ENCODE measurements at places on chromosomes 13 and 19.
A peak's percentile ranks its signal among the peaks of the same experiment; 100 is the strongest.

GRCh38 chr19:33298146-33298911 is 4.0 kb downstream of the CEBPA start:
- H3K4me3 ChIP-seq: no peak overlapping the region
- no peak overlapping the region for H3K27ac ChIP-seq
- H3K27me3 ChIP-seq: no peaks in the 10 kb centered on the region
- DNase-seq: no peak
- H3K4me1 ChIP-seq: peaks cover 34% of the 10 kb centered on the region

- no peaks in the 10 kb centered on the region for H3K36me3 ChIP-seq
- DNase-seq: no peak
- H3K4me1 ChIP-seq: peaks cover 21% of the 10 kb centered on the region
- no peak overlapping the region for H3K4me3 ChIP-seq
Observed at GRCh38 chr13:50359041-50359367, 343.8 kb downstream of the KCNRG start.

GRCh38 chr19:3270902-3271301 is 46.4 kb downstream of the CELF5 start:
- no peak for DNase-seq
- no peaks in the 10 kb centered on the region for H3K36me3 ChIP-seq
- peaks cover 4% of the 10 kb centered on the region for H3K27me3 ChIP-seq
- H3K4me3 ChIP-seq: no peak overlapping the region
- H3K4me1 ChIP-seq: peaks cover 7% of the 10 kb centered on the region
- H3K27ac ChIP-seq: no peak overlapping the region

GRCh38 chr13:40272776-40273139 is 393.7 kb downstream of the FOXO1 start:
- no peaks in the 10 kb centered on the region for H3K36me3 ChIP-seq
- no peaks in the 10 kb centered on the region for H3K27me3 ChIP-seq
- DNase-seq: no peak
- H3K27ac ChIP-seq: peak overlapping the region; percentile 74
- H3K4me3 ChIP-seq: no peak overlapping the region

DNA sequence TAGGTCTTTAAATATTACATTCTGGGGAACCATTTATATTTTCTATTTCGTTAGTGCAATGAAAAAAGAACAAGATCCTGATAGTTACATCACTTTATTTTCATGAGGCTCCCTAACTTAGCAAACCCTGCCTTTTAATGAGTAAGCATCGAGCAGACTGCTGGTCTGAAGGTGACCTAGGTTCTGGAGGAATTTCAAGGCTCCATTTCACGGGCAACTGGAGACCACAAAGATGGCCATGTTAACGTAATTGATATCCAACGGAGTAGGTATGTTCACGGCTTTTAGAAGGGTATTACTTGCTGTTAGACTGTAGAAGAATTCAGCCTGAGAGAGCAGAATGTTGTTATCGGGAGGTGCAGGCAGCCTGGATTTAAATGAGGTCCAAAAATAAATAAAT is 1597.6 kb downstream of the EFNB2 start:
- H3K4me1 ChIP-seq: no peaks in the 10 kb centered on the region
- H3K27ac ChIP-seq: no peak overlapping the region
- no peak for DNase-seq
- H3K27me3 ChIP-seq: no peaks in the 10 kb centered on the region

GRCh38 chr13:66703597-66703996 is 526.5 kb downstream of the PCDH9 start:
- no peaks in the 10 kb centered on the region for H3K4me1 ChIP-seq
- no peaks in the 10 kb centered on the region for H3K36me3 ChIP-seq
- H3K27ac ChIP-seq: no peak overlapping the region
- no peak overlapping the region for H3K4me3 ChIP-seq
- DNase-seq: no peak
- H3K27me3 ChIP-seq: no peaks in the 10 kb centered on the region

DNA sequence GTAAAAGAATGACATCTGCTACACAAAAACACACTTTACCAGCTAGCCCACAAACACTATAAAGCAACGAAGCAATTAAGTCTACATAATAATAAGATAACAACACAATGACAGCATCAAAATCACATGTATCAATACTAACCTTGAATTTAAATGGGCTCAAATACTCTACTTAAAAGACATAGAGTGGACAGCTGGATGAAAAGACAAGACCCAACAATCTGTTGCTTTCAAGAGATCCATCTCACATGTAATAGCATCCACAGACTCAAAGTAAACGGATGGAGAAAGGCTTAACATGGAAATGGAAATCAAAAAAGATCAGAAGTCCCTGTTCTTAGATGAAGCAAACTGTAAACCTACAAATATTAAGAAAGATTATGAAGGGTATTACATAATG is 2175.9 kb downstream of the PCDH9 start:
- H3K27ac ChIP-seq: no peak overlapping the region
- DNase-seq: no peak
- H3K4me3 ChIP-seq: no peak overlapping the region
- no peaks in the 10 kb centered on the region for H3K36me3 ChIP-seq
- no peaks in the 10 kb centered on the region for H3K4me1 ChIP-seq

DNA sequence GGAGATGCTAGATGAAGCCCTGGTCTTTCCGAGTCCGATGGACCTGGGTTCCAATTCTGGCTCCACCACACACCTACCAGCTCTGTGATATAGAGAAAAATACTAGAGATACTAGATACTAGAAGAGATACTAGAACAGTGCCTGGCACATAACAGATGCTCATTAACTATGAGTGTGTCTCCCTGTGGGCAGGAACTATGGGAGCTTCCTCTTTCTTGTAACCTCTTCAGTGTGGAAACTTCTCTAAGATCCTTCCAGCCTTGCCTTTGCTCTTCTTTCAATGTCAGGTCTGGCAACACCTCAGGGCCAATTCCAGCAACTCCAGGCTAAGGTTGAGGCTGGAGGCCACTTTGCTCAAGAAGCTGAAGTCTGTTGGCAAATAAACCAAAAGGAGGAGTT is 143.9 kb downstream of the KATNAL1 start:
- no peaks in the 10 kb centered on the region for H3K36me3 ChIP-seq
- DNase-seq: peak; percentile 13
- no peaks in the 10 kb centered on the region for H3K27me3 ChIP-seq

- no peak for DNase-seq
- H3K27ac ChIP-seq: no peak overlapping the region
- no peaks in the 10 kb centered on the region for H3K27me3 ChIP-seq
- no peaks in the 10 kb centered on the region for H3K36me3 ChIP-seq
- H3K4me1 ChIP-seq: peaks cover 4% of the 10 kb centered on the region
- no peak overlapping the region for H3K4me3 ChIP-seq
Observed at GRCh38 chr13:30415430-30416030, 6.8 kb upstream of the UBE2L5 start.

All from tibial artery (tissue), 4 donors.